A375 (cell line): ENCODE measurements at places on chromosomes 7 and 10. TPM values are rescaled to one million over a fixed set of nuclear protein-coding genes. Genes with fewer than 3 reads are reported as not detected.

Gene NUDCD3
- 96.9 and 110 TPM in 2 replicates for total RNA-seq

Gene OR2A12
- total RNA-seq, result not detected in 2 replicates

Gene SGPL1
- total RNA-seq, result 21.6 and 22.9 TPM in 2 replicates

Gene PVRIG
- not detected in 2 replicates for total RNA-seq

Gene TRPV6
- 0.11 TPM in 1 of 2 replicates, not detected in the other for total RNA-seq

Gene ERVW-1
- not detected in 2 replicates for total RNA-seq

Gene UTF1
- total RNA-seq, result not detected in 2 replicates

Gene BET1
- 16.8 and 19.3 TPM in 2 replicates for total RNA-seq

Gene CRTAC1
- not detected in 2 replicates for total RNA-seq
